Hematopoietic multipotent progenitor cell treated with erythropoietin and hydrocortisone succinate and interleukin-3 and kit ligand, for 6 days (in vitro differentiated cells): ENCODE measurements at places on chromosomes 3 and 15.

GRCh38 chr3:186782542-186783057, 777 bp upstream of the EIF4A2 start:
- peak; percentile 51 for DNase-seq

DNA sequence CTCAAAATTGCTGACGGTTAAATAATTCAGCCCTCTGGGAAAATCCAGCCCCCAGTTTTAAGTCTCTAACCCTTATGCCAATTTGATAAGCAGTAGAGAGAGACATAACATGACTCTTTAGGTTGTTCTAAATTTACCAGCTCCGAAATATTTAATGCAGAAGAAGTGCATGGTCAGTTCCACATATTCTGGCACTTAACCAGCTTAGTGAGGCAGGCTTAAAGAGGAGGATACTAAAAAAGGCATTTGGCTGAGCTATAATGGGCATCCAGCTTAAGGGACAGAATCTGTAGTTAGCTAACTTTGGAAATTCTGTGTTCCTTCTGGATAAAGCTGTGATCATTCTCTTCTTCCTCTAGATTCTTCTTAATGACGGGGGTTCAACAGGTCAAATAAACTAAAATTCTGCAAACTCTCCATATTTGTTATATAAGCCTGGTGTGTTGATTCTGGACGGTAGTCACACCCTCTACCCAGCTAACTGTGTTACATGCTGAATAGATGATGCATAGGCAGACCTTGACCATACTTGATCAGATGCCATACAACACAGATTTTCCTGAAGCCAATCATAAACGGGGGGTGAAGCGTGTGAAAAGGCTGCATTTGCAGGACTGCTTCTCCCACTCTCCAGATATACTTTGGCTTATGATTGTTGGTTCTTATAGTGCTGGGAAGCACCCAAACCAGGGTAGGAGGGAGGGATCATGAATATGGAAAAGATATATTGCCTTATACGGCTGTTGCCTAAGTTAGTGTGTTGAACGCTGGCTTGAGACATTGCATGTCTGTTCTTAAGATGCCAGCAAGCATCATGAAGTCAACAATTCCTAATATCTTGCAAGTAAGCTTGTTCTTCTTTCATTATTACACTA, 118.4 kb downstream of the FGF12 start:
- DNase-seq: no peak

GRCh38 chr15:53128652-53129051, 338.5 kb upstream of the ONECUT1 start:
- DNase-seq: no peak

- no peak for DNase-seq
These were observed 156.2 kb downstream of the NUP210 start for GRCh38 chr3:13263770-13264467.

GRCh38 chr15:35932531-35932930, 386.6 kb upstream of the DPH6 start:
- no peak for DNase-seq

DNA sequence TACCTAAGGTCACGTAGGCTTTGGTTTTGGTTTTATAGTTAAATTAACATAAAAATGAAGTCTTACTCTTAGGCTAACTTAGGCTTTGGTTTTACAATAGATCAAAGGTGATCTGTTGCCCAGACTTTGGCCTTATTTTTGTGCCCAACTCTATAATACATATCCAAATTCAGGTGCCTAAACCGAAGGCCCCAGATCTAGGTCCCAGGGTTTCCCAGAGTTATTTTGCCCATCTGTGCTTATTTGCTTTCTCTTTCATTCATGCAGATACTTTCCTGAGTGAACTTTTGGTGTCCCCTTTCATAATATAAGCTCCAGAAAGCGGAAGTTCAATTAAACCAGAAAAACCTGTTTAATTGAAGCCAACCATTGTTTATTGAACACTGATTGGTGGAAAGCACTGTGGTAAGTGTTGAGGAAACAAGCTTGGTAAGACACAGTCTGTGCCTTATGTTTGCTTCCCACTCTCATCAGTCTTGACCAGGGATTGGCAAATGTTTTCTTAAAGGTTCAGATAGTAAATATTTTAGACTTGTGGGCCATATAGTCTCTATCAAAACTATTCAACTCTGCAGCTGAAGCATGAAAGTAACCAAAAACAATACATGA, 209.7 kb downstream of the WDR72 start:
- no peak for DNase-seq

GRCh38 chr15:22963641-22964040, 16.5 kb downstream of the CYFIP1 start:
- DNase-seq: no peak

- DNase-seq: peak; percentile 96
These were observed 218 bp upstream of the MAPKAPK3 start for GRCh38 chr3:50616770-50617095.

DNA sequence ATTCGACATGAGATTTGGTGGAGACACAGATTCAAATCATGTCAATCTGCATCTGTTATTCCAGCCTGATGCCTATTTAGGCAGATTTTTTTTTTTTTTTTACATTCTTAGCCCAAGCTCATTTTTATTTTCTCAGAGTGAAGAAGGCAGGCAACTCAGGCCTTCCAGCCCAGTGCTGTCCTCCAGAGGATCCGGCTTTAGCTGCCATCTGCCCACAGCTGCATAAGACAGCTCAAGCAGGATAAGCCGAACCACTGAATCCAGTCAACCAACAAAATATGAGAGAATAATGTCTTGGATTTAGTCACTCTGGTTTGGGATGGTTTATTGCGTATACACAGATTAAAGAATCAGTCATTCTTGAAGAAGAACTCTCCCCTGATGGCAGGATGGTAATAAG, 19.9 kb upstream of the COLQ start:
- DNase-seq: no peak

- DNase-seq: no peak
These were observed 363.5 kb upstream of the NECTIN3 start for GRCh38 chr3:110708156-110708555.

DNA sequence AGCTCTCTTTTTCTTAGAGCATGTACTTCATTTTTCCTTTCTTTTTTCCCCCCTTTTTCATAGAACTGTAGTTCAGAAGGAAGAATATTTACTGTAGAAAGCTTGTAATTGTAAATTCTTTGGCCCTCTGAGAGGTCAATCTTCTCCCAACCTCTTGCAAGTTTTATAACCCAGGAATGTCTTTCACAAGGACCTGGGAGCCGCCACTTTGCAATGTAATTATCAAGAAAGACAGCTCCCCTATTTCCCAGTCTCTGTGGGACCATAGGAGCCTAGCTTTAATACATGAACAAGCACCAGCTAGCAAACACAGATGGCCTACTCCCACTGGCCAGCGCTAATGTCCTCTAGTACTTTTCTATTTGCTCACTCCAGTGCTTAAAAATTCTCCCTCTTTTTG, 51.4 kb downstream of the NFKBIZ start:
- no peak for DNase-seq

- no peak for DNase-seq
These were observed 33.4 kb downstream of the FANCD2OS start for GRCh38 chr3:10074666-10075065.

- no peak for DNase-seq
These were observed 27.1 kb downstream of the CFAP161 start for GRCh38 chr15:81161160-81161673.

DNA sequence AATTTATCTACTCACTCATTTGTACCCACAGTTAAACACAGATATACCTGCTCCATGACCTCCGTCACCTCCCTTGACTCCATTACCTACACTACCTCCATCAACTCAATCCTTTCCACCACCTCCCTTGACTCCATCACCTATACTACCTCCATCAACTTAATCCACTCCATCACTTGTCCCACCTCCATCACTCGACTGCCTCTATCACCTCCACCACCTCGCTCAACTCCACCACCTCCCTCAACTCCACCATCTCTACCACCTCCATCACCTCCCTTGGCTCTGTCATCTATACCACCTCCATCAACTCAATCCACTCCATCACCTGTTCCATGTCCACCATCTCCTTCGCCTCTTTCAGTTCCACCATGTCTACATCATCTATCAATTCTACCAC, 51.3 kb upstream of the WNT7A start:
- no peak for DNase-seq

GRCh38 chr3:152335273-152335672, 66.5 kb downstream of the MBNL1 start:
- no peak for DNase-seq

- no peak for DNase-seq
These were observed 205.5 kb downstream of the MECOM start for GRCh38 chr3:169457807-169458697.

DNA sequence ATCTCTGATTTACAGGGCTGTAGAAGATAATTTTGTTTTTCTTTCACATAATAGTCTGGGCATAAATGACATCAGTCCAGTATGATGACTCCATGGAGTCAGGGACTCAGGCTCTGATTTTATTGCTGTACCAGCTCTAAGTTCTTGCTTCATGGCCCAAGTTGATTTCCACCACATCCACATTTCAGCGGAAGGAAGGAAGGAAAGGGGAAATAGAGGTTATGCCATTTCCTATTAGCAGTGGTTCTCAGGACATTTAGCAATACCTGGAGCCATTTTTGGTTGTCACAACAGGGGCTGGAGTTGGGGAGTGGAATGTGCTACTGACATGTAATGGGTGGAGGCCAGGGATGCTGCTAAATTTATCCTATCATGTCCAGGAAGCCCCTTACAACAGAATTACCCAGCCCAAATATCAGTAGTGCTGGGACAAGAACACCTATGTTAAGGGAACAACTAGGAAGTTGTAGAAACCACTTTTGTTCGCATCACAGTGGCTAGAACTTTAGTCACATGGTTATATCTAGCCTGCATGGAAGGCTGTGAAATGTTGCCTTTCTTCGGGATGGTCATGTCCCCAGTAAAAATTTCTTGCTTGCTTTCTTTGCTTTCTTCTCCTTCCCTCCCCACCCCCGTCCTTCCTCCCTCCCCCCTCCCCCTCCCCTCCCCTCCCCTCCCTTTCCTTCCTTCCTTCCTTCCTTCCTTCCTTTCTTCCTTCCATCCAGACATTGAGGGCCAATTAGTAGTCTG, 42.1 kb downstream of the OXSR1 start:
- no peak for DNase-seq

GRCh38 chr3:140358686-140359085, 319.2 kb upstream of the TRIM42 start:
- DNase-seq: no peak

- peak; percentile 54 for DNase-seq
These were observed 89.5 kb downstream of the EOMES start for GRCh38 chr3:27632431-27633223.

DNA sequence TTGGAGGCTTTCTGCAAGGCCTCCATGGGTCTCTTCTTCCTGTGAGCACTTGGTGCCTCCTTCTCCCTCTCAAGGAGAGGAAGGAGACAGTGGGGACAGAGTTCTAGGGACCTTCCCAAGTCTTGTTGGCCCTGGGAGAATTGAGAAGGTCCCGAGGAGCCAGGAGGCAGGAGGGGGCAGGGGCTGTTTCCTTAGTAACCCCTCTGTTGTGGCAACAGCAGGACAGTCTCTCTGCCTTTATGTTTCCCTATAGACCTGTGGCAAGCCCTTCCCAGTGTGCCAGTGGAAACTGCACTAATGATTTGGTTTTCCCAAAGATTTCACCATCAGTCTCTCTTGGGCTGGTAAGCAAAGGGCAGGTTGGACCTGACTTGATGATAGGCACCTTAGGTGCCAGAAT, 87.8 kb upstream of the GALNT15 start:
- no peak for DNase-seq

DNA sequence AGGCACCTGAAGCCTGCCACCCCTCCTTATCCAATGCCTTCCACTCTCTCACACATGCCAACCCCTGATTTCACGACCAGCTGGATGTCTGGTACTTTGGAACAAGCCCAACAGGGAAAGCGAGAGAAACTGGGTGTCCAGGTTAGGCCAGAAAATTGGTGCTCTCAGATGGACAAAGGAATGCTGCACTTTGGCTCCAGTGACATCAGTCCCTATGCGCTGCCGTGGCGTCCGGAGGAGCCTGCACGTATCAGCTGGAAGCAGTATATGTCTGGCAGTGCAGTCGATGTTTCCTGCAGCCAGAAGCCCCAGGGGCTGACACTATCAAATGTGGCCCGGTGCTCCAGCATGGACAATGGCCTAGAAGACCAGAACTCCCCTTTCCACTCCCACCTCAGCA, 45.2 kb downstream of the CDAN1 start:
- DNase-seq: no peak

DNA sequence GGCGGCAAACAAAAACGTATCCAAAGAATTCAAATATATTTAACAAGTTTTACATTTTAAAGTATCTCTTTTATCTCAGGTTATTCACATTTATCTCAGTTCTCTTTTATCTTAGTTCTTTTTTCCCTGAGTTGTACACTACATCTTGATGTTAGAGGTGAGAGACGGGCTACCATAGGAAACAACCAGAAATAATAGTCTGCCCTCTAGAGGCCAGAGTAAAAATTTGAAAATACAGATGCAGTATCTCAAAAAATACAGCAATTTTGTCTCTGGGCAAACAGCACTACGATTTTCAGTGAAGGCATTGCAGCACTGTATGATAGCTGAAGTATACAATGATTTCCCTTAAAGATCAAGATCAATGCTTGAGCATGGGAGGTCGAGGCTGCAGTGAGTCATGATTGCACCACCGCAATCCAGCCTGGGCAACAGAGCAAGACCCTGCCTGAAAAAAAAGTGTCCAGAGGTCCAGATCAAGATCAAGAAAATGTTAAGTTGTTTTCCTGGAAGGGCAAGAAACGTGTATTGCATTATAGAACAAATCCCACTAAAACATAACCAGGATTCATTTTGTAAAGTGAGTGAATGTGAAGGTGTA, 82.6 kb upstream of the ATP11B start:
- peak; percentile 84 for DNase-seq

GRCh38 chr3:124126436-124127023, 134.6 kb upstream of the ROPN1 start:
- no peak for DNase-seq
